ENCODE measurements at places on chromosomes 6 and 20. TPM values are rescaled to one million over a fixed set of nuclear protein-coding genes. Genes with fewer than 3 reads are reported as not detected.
A peak's percentile ranks its signal among the peaks of the same experiment; 100 is the strongest.

DNA sequence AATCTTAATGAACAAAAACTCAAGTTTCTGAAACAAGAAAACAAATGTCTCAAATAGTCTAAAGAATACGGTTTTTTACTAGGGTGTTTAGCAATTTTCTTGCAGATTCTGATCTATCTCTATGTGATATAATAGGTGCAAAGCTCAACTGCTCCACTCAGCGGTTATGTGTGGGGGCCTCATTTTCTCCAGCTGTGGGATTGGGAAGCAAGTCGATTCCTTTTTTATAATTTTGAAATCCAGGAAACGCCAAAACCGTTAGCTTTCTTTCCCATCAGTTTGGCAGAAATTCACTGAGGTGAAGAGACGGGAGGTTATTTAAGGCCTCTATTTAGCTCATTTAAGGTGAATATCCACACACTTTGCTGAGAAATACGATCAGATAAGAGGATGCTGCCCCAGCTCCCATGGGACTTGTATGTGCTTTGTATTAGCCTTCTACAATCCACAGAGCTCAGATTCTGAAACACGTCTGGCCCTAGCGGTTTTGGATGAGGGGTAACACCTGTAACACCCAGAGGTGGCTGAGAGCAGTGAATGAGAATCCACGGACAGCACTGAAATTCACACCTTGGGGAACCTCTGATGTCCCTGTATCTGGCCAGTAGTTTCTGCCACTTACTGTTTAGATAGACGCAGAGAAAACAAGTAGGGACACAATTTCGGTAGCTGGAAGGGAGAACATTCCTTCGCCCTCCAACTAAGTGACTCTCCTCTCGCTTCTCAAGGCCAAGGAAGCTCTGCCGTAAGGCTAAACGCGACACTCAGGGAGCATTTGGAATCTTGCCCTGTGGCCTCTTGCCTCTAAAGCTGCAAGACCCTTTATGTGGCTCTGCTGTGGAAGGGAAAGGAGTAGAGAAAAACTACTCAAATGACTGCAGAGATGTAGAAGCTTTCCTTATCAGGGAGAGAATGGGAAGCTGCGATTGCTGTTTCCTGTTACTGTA, 6.5 kb upstream of the BCAS4 start:
- ATAC-seq, result no peak

- ATAC-seq, result no peak
Measured at GRCh38 chr20:7571101-7571500, 369.2 kb downstream of the HAO1 start.

- ATAC-seq, result no peak
Measured at GRCh38 chr6:151147118-151147832, 92.5 kb upstream of the AKAP12 start.

DNA sequence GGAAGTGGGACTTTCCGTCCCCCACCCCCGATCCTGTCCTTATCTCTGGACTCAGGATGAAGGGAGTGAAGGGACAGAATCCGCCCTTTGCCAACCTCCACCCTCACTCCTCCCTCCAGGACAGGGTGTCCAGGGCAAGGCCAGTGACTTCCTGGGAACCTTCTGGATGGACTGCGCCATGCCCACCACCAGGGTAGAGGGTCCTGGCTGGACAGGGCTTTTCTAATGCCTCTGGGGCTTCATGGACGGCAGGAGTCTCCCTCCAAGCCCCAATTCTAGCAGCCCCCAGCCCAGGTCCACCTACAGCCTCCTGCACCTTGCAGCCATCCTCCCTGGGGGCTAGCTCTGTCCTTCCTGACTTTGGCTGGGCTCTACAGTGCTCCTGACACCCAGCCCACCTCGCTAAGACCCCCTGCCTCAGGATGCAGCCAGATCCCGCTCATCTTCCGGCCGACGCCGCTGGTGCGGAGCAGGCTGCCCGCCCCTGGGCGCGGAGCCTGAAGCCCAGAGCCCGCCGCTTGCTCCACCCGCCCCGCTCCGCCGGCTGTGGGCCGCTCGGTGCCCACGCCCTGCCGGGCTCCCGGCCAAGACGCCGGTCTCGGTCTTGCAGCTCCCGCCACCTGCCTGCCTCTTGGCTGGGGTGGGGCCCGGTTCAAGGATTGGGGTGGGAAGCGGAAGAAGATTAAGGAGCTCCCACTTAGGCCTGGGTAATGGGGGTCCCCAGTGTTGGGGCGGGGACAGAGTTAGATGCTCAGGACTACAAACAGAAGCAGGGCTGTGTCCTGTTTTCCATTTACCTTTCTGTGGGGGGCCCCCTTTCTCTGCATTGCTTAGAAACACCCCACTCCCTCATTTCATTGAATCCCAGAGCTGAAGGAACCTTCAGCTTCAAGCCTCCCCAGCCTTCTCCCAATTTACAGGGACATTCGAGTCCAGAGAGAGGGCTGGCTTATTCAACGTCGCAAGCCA, 72.8 kb downstream of the MDGA1 start:
- ATAC-seq, result peak; percentile 72

DNA sequence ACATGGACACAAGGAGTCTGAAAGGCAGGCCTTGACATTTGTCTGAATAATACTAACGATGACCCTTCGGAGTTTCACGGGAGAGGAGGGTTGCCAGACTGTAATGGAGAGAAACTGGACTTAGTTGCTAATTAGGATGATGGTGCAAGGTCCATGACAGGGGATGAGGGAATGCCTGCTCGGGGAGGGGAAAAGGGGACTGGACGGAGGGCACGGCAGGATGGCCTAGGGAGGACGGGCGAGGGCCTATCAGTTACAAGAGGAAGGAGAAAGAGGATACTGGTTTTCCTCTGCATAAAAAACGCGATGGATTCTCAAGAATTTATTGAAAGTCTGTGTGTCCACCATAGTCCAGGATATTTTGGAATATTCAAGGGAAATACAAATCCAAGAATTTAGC, 42.7 kb downstream of the IRAK1BP1 start:
- no peak for ATAC-seq

DNA sequence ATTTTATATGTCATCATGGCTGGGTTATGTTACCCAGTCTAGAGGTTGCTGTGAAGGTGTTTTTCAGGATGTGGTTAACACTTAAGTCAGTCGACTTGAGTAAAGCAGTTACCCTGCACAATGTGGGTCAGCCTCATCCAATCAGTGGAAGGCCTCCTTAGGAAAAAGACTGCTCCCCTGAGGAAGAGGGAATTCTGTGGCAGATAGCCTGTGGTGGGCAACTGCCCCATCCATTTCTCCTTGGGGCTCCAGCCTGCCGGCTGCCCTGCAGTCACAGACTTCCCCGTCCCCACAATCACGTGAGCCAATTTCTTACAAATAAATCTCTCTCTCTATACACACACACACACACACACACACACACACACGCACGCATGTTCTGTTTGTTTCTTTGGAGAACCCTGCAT, 34.5 kb upstream of the MPC1 start:
- no peak for ATAC-seq

- ATAC-seq, result no peak
Measured at GRCh38 chr6:153525998-153526397, 394.9 kb upstream of the RGS17 start.

- no peak for ATAC-seq
Measured at GRCh38 chr6:112640891-112641290, 293.8 kb downstream of the RFPL4B start.

DNA sequence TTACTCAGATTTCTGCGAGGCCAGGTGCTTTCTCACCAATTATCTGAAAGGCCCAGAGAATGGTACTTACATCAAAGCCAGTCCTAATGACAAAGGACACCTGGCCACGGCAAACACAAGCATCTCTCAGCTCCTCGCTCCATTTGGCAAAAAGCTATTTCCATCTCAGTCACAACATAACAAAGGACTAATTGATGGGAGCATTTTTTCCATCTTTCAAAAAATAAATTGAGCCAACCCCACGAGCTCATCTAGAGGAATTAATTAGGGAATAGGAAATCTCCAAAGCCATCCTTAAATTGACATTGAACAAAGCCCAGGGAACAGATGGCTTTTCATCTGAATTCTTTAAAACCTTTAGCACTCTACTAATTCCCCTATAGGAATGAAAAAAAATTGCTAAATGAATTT, 236.7 kb downstream of the HAO1 start:
- no peak for ATAC-seq

- ATAC-seq, result no peak
Measured at GRCh38 chr6:189676-190075, 102.6 kb upstream of the DUSP22 start.

- ATAC-seq, result no peak
Measured at GRCh38 chr6:128601060-128601459, 80.7 kb upstream of the PTPRK start.

DNA sequence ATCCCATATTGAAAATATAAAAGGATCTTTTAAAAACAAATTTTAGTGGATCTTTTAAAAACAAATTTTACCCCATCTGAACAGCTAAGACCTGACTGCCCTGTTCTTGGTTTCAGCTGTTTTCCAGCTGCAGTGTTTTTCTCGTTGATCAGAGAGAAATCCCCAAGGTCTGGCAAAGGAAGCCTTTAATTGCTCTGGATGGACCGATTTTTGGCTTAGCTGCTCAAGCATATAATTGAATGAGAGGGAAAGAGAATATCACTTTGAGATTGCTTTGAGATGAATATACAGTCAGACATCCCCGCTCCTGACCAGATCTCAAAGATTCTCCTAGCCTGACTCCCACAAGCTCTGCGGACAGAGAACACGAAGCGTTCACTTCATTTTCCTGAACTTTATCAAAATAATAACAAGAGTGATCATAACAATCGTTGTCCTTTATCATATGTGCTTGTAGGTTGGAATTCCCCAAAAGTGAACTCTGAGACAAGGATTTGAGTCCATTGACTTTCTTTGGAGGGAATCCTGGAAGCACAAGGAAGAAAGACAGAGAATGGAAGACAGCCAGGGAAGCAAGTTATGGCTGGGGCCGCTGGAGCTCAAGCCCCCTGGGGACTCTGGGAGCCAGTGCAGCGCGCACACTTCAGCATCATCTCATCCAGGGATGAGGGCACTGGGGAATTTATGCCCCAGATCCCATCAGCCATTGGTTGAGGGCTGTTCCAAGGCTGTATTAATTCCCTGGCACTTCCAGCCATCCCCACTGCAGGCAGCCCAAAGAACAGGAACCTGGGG, 101.3 kb downstream of the SNX5 start:
- no peak for ATAC-seq

DNA sequence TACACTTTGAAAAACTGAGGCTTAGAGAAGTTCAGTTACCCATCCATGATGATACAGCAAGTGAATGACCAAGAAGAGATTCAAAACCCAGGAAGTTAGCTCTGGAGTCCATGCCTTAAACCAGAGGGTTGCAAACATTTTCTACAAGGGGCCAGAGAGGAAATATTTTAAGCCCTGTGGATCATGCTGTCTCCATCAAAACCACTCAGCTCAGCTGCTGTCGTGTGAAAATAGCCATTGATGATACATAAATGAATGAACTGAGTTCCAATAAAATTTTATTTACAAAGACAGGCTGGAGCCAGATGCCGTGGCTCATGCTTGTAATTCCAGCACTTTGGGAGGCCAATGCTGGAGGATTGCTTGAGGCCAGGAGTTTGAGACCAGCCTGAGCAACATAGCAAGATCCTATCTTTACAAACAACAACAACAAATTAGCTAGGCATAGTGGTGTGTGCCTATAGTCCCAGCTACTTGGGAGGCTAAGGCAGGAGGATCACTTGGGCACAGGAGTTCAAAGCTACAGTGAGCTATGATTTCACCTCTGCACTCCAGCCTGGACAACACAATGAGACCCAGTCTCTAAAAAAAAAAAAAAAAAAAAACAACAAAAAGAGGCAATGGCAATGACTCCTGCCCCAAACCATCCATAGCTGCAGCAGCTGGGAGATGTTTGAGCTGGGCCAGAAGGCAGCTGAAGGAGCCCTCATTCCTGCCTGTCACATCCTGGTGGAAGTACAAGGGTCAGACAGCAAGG, 44.1 kb upstream of the RIN2 start:
- no peak for ATAC-seq

DNA sequence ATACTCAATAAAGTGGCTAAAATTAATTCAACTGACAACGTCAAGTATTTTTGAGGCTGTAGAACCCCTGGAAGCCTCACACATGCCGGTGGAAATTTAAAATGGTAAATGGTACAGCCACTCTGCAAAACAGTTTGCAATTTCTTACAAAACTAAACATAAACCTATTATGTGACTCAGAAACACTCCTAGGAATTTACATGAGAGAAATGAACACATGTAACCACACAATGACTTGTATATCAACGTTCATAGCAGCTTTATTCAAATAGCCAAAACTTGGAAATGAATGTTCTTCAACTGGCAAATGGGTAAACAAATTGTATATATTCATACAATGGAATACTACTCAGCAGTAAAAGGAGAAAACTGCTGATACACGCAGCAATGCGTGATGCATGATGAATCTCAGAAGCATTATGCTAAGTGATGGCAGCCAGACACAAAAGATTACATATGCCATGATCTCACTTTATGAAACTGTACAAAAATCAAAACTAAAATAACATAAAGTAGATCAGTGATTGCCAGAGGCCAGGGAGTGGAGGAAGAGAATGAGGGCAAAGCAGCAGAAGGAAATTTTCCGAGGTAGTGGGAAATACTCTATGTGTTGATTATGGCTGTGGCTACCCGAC, 112.5 kb downstream of the FAM50B start:
- no peak for ATAC-seq

Gene OR2B6
- not detected for total RNA-seq

Gene TREM2
- total RNA-seq, result 1.7 TPM

Gene EYA2
- 27.7 TPM for total RNA-seq

Gene LPA
- total RNA-seq, result 0.24 TPM

Gene EPPIN
- not detected for total RNA-seq

Gene OR14J1
- total RNA-seq, result not detected

All from esophagus mucosa (tissue), 1 donor.